ENCODE measurements at places on chromosomes 2 and 18.

DNA sequence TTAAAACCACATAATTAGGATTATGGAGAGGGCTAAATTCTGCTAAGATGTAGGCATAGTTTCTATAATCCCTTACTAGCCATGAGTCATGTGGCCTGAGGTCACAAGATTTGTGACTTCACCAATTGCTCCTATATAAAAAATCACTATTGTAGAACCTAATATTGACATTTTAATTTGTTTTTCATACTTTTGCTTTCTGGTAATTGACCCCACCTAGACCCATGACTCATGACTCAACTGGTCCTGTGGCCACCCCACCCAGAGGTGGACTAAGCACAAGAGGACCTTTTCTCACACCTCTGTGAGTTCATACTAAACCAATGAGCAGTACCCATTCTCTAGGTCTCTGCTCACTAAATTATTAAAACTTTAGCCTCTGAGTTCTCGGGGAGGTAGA lies 1567.5 kb upstream of the LRRTM1 start:
- DNase-seq: no peak

DNA sequence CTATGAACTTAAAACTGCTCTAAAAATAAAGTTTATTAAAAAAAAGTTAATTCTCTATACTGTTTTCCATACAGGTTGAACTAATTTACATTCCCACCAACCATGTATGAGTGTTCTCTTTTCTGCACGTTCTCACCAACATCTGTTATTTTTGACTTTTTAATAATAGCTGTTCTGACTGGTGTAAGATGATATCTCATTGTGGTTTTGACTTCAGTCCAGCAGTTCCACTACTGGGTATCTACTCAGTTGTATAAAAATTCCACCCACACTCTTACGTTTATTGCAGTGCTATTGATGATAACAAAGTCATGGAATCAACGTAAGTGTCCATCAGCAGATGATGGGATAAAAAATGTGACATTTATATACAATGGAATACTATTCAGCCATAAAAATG lies 33.7 kb downstream of the SPAG16 start:
- DNase-seq: no peak

DNA sequence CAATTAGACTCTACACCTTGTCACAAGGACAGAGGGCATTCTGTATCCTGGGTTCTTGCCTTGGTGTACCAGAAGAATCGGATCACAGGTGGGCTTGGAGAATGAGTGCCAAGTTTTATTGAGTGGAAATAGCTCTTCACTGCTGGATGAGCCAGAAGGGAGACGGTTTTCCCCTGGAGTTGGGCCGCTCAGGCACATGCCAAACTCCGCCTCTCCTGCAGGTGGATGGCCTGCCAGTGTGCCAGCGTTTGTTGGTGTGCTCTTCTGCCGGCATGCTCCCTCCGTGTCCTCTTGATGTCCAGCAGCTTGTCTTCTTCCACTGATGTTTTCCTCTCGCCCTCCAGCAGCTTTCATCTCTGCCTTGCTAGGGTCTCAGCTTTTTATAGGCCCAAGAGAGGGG lies 115.5 kb upstream of the RAB27B start:
- no peak for DNase-seq

- no peak for DNase-seq
These were observed 24.5 kb upstream of the TNP1 start for GRCh38 chr2:216884347-216884746.

GRCh38 chr2:7450833-7451190 lies 533.6 kb downstream of the RNF144A start:
- no peak for DNase-seq

- no peak for DNase-seq
These were observed 34.8 kb upstream of the ITM2C start for GRCh38 chr2:230829959-230830358.

- DNase-seq: peak; percentile 52
These were observed 16.0 kb downstream of the PDCD1 start for GRCh38 chr2:241842620-241843211.

DNA sequence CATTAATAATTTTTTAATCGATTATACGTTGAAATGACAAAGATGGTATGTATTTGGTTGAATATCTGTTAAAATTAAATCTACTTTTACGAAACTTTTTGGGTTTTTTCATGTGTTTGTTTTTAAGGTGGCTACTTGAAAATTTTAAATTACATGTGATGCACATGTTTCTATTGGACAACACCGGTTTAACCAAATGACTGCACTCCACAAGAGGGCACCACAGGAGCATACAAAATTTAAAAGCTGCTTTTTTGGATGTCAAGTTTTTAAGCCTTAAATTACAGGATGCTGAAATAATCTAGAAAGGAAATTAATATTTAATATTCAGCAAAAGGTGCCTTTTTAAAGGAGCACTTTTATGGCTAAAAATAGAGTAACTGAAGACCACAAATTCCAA lies 98.7 kb downstream of the ACVR1 start:
- peak; percentile 20 for DNase-seq

DNA sequence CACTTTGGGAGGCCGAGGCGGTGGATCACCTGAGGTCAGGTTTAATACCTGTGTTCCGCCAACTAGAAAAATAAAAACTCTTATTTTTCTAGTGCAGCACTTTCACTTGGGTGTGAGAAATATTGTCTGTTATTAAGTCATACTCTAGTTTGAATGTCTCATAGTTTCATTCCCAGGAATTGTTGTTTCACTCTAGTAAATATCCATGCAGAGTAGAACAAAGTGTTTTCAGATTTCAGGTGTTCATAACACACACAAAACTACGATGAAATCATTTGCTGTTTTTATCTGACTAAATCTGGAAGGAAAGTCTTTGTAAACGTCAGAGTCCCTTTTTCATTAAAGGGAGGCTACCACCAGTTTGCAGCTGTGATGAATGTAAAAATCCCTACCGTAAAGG lies 4.0 kb downstream of the FAM117B start:
- no peak for DNase-seq

GRCh38 chr18:4524096-4524495 lies 69.0 kb upstream of the DLGAP1 start:
- no peak for DNase-seq

DNA sequence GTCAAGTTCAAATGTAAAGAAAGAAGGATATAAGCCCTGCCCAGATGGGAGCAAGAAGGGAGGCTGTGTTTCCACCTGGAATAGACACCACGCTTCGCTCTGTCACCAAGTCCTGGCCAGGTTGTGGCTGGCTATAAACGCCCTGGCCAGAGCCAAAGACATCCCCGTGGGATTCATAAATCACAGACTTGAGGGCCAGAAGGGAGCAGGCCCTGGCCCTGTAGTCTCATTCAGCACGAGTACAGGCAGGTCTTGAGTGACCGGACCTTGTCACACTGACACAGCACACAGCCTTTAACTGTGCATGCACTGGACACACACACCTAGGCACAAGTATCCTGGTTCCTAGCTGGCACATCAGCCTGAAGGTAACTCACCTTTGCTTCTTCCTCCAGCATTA lies 94.5 kb upstream of the MGAT4A start:
- DNase-seq: no peak
